NCI-H446 (cell line): ENCODE measurements at places on chromosomes 2 and 18.

- DNase-seq = no peak
These were observed 16.0 kb upstream of the TBR1 start for GRCh38 chr2:161400076-161400475.

DNA sequence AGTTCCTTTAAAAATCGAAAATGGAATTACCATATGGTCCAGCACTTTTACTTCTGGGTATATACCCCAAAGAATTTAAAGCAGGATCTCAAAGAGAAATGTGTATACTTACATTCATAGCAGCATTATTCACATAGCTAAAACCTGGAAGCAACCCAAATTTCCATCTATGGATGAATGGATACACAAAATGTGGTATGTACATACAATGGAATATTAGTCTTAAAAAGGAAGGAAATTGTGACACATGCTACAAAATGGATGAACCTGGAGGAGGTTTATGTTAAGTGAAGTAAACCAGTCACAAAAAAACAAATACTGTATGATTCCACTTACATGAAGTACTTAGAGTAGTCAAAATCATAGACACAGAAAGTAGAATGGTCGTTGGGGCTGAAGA lies 147.9 kb upstream of the LTBP1 start:
- no peak for DNase-seq

DNA sequence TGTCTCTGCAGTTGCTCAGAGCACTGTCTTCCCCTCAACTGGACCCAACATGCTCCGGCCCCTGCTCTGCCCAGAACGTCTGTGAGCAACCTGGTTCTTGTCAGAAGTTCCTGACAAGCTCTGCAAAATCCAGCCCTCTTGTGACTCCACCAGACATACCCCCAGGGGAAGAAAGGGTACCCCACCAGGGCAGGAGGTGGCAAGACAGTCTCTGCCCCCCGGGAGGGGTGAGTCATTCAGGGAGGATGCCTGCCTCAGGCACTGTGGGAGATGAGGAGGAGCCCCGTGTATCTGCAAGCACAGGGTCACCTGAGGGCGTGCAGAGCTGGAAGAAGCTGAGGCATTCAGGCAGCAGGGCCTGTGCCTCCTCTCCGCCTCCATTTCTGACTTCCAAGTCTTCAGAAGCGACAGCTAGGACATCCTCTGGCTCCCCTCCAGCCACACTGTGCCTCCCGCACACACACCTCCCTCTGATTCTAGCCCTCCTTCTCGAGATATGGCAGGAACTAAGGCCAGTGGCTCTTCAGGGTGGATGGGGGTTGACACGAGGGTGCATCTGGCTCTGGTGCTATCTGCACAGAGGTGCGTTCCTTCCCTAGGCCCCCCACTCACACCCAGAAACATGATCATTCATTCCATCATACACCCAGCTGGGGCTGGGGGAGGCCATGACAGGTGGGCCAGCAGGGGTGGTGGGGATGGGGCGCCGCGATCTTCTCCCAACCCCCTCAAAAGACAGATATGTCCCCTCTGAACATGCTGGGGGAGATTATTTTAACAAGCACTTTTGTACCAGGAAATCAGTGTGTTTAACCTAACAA lies 222.2 kb downstream of the CYP26B1 start:
- DNase-seq = no peak

DNA sequence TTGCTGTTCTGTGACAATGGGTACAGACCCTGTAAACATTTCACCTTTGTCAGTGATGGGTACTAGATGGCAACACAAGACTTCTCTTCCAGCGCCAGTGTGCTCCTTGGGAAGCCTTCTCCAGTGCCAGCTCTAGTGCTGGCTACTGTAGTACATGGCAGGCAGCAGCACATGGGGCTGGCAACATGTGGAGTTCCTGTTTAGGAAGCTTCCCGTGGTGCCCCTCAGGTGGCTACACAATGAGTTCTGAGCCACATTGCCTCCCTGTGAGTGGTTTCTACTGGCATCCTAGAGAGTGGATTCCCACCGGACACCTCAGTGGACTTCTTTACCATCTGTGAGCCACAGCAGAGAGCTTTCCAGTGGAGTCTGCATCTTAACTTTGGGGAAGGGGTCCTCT lies 302.1 kb downstream of the CYRIA start:
- no peak for DNase-seq

DNA sequence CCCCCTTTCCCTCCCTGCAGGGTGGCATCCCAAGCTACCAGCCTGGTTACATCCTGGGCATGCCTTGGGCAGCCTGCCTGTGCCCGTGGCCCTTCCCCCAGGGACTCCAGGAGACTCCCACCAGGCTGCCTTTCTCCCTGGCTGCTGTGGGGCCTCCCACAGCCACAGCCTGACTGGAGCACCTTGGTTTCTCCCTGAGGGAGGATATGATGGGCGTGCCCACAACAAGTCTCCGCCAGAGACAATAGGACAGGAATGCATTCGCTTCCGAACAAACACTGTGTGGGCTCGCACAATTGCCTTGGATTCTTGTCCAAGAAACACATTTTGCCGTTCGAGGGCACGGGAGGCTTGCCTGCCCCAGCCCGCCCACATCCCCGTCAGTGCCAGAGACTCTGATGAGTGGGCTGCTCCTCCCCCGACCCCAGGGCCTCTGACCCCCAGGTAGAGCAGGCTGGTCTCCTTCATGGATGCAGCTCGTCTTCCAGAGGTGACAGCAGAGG lies 102.1 kb downstream of the SMAD7 start:
- no peak for DNase-seq

DNA sequence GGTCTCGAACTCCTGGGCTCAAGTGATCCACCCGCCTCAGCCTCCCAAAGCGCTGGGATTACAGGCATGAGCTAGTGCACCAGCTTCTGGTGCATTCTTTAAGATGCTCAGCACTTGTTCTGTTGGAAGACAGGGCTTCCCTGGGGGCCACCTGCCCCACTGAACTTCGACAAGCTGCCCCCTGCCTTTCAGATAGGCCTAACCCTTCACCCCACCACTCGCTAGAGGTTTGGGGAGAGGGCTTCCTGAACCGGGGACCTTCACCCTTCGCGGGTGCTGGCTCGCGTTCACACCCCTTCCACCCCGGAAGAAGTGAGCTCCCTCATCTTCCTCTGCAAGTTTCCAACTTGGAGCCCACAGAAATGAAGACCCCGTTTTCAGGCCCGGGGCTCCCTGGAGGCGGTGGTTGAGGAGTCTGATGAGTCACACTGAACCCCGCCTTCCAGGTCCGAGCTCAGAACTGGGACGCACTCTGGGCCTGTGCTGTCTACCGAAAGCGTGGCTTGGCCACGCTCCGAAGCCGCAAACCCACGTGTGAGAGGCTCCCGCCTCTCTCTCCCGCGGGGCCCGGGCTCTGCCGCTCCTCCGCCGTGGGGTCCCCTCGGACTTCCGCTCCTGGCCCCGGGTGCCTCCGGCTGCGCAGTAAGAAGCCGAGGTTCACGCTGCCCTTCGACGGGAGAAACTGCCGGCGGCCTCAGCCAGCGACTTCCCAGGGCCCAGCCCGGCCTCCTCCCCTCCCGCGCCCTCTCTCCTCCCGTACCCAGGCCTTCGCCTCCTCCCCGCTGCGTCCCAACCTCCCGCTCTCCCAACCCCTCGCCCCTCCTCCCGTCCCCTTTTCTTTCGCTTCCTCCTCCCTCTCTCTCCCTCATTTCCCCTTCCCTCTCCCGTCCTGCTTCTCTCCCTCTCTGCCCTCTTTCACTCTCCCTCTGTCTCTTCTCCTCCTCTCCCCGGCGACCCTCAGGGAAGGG lies 47.5 kb upstream of the SP3 start:
- DNase-seq = no peak

GRCh38 chr2:142270291-142270690 lies 139.5 kb upstream of the LRP1B start:
- DNase-seq = no peak

DNA sequence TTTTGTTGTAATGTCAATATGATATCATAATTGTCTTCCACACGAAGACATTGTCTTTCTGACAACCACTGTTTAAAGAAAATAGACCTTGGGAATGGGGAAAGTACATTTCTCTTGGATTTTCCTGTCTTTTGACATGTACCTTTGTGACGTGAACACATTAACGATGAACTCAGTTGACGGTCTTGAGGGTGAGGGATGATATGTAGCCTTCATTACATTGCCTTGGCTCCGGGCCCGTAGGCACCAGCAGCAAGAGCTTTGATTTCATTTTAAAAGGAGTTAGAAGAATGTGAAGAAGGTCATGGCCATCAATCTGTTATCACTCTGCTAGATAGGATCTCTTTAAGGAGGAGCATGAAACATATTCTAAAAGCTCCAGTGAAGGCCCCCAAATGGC lies 80.9 kb downstream of the LYPD6B start:
- no peak for DNase-seq

DNA sequence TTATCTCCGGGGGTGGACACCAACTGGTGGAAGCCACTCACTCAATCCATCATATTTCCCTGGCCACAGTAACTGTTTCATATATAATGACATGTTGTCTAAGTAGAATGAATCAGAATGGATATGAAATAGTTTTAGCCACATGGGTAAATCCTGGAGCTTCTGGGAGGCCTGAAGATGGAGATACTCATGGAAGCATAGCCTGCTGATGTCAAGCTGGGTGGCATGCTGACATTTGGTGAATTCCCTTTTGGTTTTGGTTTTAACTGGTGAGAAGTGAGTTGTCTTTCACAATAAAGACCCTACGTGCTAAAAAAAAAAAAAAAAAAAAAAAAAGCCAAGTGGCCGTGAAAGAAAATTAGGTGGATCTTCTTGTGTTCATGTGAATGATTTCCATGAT lies 105.3 kb upstream of the ITGA6 start:
- DNase-seq = no peak

DNA sequence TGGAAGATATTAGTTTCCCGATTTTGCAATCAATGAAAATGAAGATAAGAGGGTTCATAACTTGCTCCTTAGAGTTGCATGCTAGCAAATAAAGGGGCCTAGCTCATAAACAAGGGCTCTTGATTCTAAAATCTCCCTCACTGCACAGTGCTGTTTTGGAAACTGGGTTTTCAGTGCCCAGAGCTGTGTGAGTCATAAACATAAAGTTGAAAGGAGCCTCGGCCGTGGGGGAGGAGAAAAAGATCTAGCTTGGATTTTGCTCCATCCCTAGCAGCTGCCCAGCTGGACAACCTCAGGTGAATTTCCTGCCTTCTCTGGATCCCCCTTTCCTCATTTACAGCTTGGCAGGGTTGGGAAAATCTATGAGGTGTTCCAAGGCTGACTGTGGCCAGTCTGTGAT lies 42.5 kb downstream of the LYPD1 start:
- no peak for DNase-seq

GRCh38 chr2:25098056-25098455 lies 56.2 kb downstream of the EFR3B start:
- no peak for DNase-seq
